Posterior cingulate gyrus (tissue), 11 donors: ENCODE measurements at places on chromosomes 6 and 20.

GRCh38 chr6:142761756-142762155, 183.2 kb downstream of the HIVEP2 start:
- DNase-seq: no peak

- no peak for DNase-seq
Measured at GRCh38 chr6:7879043-7879442, 31.5 kb downstream of the TXNDC5 start.

- DNase-seq: no peak
Measured at GRCh38 chr20:13510837-13511488, 127.8 kb downstream of the TASP1 start.

GRCh38 chr6:88698661-88699060, 264.8 kb downstream of the RNGTT start:
- no peak for DNase-seq

- no peak for DNase-seq
Measured at GRCh38 chr6:71326611-71327010, 38.0 kb downstream of the OGFRL1 start.

- DNase-seq: no peak
Measured at GRCh38 chr6:141764388-141764787, 368.3 kb upstream of the GJE1 start.
